Stimulated activated CD8-positive, alpha-beta memory T cell treated with anti-CD3 and anti-CD28 coated beads, Interleukin-15, amount 100 ng/mL, for 24 hours (primary cell): ENCODE measurements at places on chromosomes 1 and 21.

DNA sequence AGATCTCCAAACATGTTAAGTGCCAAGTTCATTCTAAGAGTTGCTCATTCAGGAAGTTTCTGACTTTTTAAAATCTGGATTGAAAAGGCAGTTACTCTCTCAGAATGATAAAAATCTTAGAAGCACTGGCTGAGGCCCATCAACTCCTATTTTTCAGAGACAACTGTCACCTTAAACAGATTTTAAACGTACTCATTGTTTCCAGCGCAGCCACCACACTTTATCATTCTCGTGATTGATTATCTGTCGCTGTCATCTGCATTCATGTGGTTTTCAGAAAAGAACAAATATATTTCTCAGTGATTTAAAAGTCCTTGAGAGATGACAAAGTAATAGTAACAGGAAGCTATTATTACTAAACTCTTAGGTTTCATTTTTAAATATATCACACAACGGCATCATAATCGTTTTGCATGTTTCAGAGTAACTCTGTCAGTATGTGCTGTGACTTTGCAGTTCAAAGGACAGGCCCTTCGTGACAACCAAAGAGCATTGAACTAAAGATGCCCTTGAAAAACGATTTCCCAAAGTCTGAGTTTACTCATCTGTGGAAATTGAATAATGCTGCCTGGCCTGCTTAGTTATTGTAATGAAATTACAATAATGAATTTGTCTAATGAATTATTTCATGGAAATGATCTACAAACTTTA is 14.9 kb upstream of the KCNK1 start:
- DNase-seq, result no peak

DNA sequence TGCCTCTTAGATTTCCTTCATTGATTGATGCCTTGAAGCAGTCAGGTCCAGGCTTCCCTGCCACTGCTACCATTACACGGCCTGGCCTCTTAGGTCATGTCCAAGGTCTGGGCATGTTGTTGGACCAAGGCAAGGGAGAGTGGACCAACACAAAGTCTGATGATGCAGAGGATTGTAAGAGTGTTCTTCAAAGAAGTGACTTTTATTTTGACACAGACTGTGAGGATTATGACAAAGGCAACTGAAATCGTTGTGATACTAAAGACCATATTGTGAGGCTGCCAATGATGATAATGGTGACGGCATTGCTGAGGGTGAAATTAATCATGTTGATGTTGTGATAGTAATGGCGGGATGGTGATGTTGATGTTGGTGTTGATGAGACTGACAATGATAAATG is 149.5 kb downstream of the GRIK3 start:
- no peak for DNase-seq

- DNase-seq, result no peak
Observed at GRCh38 chr1:211511947-211512346, 20.0 kb upstream of the RD3 start.

DNA sequence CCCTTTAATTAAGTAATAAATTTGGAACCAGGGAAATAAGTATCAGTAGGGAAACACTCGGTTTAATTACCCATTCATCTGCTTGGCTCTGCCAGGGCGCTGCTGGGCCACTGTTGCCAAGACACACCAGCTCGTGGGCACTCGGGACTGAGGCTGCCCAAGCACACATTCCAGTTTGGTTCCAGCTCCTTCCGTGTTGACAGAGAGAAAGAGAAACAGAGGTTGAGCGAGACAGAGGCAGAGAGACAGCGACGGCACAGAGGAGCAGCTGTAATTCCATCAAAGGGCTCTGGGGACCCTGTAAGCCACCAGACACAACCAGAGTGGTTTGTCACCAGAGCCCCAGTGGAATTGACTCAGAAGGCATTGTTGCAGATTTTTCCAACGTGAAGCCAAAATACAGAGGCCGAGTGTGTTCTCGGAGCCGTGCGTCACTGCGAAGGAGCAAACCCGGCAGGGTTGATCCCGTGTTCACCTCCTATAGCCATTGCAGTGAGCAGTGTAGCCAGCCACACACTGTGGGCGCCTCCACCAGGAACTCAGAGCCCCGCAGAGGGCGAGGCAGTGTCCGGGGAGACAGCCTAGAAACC is 33.5 kb downstream of the SYF2 start:
- DNase-seq, result no peak

DNA sequence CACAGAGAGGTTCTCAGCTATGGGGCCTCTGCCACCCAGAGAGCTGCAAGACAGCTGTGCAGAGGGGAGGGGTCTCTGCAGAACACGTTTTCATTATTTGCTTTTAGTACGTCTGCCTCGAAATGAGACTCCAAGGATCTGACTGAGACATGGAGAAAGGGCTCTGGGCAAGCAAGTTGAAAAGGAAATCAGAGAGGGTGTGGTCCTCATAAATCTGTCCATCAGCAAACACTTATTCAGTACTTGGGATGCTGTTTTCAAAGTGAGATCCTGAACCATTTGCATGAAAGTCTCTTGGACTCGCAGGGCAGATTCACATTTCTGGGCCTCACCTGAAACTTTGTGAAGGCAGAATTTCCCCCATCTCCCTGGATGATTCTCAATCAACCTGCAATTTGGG is 197.4 kb upstream of the GALNT2 start:
- DNase-seq, result no peak

- no peak for DNase-seq
Observed at GRCh38 chr21:38416791-38417190, 81.5 kb downstream of the ERG start.

DNA sequence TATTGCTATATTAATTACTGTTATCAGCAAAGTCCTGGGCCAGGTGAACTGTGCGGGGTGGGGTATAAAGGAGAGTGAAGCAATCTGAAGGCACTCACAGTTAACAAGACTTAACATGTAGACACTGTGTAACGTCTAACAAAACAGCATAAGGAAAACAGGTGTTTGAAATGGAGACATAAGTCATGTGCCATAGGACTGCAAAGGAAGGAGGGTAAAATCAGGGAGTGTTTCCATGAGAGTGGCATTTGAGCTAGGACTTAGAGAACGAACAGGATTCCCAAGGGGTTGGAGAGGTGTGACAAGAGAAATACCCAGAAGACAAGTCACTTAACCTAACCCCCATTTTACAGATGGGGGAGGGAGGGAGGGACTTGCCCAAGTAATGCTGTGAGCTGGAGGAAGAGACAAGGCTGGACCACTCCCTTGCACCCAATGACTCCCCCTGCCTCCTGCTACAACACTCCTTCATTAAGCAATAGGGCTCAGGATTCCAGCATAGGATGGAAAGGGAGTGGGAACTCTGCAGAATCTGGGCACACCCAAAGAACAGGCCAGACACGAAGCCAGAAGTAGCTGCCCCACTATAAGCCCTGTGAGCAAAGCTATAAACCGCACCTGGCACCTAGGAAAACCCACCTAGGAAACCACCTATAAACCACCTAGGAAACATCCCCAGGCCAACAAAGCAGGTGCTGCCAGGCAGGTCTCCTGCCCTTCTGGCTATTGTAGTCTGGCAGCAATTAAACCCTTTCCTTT is 6.6 kb downstream of the PEF1 start:
- DNase-seq, result no peak

- DNase-seq, result no peak
Observed at GRCh38 chr1:21775985-21776562, 6.9 kb downstream of the USP48 start.

DNA sequence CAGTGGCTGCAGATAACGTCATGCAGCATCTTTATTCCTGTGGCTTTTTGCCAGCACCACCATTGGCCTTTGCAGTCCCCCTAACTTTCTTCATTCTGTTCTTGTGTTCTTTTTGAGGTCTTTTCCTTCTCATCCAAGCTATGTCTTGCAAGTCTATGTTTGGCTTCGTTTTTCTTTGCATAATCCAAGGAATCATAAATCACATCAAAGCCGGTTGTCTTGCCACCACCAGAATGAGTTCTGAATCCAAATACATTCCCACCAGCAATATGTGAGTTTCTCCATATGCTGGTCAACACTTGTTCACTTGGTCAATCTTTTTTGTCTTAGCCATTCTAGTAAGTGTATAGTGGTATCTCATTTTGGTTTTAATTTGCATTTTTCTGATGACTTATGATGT is 70.6 kb upstream of the AK4 start:
- no peak for DNase-seq

GRCh38 chr1:48767975-48768510 is 8.6 kb downstream of the BEND5 start:
- no peak for DNase-seq

DNA sequence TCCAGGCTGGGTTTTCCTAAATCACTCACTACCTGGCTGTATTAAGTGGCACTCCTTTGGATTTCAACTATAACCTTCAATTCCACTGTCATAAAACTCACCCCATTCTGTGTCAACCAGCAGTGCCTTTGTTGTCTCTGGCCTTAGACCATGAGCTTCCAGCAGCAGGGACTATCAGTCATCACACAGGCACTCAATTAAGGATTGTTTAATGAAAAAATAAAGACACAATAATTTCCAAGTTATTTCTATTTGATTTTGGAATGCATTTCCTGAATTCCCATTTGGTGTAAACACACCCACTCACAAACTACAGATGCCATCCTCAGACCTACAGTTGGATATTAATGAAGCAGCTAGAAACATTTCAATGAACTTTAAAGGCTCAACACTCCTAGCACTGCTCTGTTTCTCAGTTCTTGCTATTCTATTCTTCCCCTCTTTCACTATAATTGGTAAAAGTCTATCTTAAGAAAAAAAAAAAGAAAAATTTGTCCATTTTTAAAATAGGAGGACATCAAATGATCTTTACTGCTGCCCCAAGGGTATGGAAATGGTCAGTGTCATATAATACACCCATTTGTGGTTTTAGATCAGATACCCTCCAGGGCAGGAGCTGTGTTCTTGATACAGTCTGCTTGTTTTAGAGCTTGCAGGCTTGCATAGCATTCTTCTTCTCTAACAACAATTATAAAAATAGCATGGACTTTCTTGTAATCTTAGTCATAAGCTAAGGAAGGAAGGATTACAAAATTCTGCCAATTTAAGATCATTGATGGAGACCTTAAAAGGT is 156.4 kb downstream of the PTGER3 start:
- DNase-seq, result no peak

DNA sequence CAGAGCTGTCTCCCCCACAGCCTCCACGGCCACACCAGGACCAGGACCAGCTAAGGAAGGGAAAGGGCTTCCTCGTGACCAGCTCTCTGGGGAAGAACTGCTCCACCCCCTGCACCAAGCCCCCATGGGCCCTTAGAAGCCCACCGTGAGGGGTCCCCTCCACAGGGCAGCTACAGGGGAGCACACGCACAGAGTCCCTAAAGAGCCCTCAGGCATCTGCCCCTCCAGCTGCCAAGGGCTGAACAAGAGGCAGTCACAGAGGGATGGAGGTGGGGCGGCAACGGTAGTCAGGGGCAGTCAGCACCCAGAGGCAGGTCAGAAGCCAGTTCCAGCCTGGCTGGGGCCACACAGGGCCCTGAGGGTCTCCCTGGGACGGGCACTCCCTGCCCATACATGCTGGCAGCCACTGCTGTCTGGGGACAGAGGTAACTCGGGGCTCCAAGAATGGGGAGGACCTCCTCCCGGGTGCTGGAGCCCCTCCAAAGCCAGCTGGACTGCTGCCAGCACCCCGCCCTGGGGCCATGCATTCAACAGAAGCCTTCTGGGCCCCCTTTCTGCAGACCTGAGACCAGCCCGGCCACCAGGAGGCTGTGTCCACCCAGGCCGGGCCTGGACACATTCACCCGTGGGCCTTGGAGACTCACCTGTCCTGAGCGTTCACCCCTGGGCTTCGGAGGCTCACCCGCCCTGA is 18.7 kb downstream of the SLC19A1 start:
- no peak for DNase-seq

- DNase-seq, result no peak
Observed at GRCh38 chr1:64470665-64471217, 812 bp downstream of the CACHD1 start.

DNA sequence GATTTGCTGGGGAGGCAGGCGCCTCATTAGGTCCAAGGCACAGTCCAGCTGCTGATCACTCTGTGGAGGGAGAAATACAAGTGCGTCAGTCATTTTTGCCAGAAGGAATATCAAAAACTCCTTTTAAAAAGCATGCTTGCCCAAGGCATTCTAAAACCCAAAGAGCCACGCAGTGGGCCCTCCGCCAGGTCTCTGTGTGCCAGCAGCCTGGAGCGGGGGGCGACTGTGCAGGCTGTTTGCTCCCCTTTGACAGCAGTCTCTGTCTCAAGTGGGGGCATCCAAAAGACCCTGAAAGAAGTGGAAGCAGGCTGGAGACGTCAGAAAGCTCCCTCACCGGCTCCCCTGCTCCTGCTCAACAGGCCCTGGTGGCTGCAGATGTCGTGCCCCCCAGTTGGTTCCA is 65.6 kb downstream of the CAPZB start:
- DNase-seq, result no peak

DNA sequence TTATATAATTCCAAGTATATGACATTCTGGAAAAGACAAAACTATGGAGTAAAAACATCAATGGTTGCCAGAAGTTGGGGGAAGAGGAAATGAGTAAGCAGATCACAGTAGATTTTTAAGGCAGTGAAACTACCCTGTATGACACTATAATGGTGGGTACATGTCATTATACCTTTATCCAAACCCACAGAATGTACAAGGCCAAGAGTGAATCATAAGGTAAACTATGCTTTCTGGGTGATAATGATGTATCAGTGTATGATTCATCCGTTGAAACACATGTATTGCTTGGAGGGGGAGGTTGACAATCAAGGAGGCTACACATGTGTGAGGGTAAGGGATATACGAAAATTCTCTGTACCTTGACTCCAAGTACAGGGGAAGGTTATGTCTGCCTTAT is 862.7 kb downstream of the PLA2G4A start:
- DNase-seq, result no peak

DNA sequence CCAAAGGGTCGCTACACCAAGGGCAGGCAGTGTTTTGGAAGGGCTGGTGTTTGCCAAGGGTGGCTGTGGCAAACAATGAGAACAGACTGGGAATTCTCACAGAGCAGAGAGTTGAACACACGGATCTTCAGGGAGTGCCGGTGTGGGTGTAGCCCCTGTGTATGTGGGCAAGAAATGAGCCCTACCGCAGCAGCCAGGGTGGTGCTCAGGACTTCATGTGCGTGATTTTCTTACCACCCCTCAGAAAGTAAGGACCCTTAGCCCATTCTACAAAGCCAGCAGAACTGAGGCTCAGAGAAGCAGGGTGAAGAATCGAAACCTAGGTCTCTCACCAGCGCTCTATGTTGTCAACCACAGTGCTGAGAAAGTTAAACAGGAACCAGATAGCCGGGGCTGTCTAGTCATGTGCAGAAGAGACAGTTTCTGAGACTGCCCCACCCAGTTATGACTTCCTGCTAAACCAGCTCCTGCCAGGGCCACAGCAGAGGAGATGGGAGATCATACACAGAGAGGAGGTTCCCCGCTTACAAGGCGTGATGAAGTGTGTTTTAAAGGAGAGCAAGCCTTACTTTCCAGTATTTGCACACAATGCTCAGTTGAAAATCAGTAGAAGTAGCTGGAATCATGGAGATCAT is 21.9 kb upstream of the MORC3 start:
- DNase-seq, result no peak

GRCh38 chr1:20376880-20377494 is 86.3 kb downstream of the VWA5B1 start:
- peak; percentile 49 for DNase-seq

GRCh38 chr1:177770096-177770495 is 199.8 kb downstream of the SEC16B start:
- no peak for DNase-seq
